ENCODE measurements at places on chromosomes 6 and 20.

- peak; percentile 80 for DNase-seq
Measured at GRCh38 chr20:973785-974194, 28.3 kb downstream of the RSPO4 start.

DNA sequence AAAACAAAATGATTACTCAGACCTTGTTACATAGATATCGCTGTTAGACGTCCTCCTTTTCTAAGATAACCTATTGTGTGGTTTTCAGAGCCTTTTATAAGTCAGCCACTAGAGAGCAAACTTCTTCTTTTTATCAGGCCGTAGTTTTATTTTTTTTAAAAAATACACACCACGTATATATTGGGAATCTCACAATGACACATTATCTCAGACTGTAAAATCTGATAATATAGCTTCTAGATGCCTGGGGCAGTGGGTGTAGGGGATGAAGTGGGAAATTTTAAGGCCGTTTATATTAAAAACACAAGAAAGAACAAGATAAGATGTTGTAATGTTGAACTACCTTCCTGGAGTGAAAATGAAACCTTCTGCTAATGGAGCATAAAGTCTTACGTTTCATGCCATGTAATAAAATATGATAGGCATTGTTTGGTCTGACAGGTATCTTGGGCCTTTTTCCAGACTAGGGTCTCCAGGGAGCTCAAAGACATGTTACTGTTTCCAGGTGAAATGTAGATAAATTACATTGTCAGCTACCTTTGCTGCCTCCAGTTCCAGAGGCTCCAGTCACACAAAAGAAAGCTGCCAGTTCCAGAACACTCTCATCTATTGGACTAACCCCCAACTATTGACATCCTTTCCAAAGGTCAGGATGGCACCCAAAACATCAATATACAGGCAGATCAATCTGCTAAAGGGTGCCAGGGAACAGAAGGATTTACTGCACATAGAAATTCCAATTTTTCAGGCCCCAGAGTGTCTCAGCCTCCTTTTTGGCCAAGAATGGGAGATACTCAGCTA is 130.2 kb upstream of the AKIRIN2 start:
- peak; percentile 3 for DNase-seq

DNA sequence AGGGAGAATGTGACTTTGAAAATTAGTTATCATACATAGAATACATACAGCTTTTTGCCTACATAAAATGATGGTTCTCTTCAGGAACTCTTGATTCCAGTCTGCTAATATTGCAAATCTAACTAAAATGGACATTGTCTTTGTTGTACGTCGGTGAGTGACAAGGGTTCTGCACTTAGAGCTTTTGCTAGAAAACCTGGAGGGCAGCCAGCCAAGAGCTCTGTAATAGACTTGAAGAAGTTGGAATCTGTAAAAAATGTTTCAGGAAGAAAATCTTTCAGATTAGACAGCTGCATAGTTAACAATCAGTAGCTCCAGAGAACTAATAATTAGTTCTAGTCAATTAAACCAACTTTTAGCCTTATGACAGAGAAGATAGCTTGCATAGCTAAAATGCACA is 138.3 kb downstream of the FLRT3 start:
- no peak for DNase-seq

DNA sequence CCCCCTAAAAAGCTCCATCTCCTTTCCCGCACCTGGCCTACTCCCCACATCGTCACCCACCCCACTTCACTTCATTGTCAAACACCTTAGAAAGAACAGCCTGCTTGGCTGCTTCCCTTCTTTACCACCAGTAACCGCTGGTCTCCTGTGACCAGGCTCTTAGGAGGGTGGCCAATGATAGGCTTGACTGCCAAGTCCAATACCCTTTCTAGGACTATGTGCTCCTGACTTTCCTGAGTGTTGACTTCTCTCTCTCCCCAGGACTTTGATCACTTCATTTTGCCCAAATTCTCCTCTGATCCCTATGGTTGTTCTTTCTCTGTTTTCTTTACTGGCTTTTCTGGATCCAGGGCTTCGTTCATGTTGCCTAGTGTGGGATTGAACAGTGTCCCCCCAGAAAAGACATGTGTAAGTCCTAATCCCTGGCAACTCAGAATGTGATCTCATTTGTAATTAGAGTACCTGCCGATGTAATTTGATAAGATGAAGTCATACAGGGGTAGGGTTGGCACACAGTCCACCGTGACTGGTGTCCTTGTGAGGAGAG is 254.0 kb downstream of the GMDS start:
- no peak for DNase-seq

- no peak for DNase-seq
Measured at GRCh38 chr6:75333676-75334200, 49.1 kb upstream of the TMEM30A start.

- DNase-seq: no peak
Measured at GRCh38 chr20:23513164-23513563, 22.2 kb downstream of the CST8 start.

- no peak for DNase-seq
Measured at GRCh38 chr20:49424536-49424935, 57.9 kb downstream of the KCNB1 start.

- DNase-seq: no peak
Measured at GRCh38 chr6:2848851-2849250, 7.2 kb upstream of the SERPINB1 start.

DNA sequence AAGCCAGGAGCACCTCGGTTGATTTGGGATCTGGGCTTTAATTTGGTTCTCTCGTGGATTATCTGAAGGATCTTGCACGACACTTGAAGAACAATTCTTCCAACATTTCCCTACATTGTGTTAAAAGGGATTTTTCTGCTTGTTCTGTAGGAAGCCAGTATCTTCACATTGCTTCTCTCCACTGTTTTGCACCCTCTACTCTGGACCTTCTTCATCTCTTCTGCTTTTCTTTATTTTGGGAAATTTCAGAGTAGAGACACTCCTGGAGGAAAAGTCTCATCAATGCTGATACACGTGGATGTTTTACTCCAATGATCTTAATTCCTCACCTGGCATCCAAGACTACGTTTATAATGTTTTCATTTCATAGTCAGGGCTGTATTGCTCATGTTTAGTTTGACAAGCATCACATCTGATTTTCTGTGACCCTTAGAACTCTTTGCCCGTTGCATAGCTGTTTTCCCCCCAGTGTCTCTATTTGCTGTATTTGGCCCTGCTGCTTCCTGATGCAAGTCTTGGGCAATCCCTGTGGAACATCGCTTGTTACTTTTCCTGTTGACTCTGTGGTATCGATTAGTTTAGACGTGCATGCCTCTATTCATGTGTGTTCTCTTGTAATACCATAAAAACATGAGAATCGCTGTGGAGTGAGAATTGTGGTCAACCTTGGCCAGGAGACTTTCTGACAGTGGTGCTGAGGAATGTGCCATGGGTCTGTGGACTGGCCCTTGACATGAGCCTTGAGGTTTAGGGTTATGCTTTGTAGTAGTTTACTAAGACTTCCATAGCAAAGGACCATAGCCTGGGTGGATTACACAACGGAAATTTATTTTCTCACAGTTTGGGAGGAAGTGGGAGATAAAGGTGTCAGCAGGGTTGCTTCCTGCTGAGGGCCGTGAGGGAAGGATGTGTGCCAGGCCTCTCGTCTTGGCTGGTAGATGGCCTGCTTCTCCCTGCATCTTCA is 12.5 kb downstream of the PLCB1 start:
- DNase-seq: peak; percentile 68

DNA sequence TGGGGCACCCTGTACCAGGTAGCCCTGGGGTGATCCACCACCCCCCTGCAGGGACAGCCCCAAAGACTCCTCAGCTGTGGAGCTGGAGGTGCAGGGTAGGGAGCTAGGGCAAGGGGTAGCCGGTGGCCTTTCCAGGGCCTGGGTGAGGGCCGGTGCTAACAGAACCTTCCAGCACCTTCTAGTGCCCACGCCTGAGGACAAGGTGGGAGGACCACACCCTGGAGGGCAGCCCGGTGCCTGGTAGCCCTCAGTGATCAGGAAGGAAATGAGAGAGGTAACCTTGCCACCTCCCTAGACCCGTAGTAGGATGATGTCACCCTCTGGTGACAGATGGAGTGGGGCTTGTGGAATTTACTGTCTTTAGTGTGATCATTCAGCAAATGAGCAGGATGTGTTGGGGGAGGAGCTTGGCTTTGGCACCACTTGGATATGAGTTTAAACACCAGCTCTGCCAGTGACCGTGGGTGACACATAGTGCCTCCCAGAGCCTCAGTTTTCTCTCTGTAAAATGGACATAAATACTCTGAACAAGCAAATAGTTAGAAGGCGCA is 187.7 kb downstream of the NFATC2 start:
- peak; percentile 73 for DNase-seq

DNA sequence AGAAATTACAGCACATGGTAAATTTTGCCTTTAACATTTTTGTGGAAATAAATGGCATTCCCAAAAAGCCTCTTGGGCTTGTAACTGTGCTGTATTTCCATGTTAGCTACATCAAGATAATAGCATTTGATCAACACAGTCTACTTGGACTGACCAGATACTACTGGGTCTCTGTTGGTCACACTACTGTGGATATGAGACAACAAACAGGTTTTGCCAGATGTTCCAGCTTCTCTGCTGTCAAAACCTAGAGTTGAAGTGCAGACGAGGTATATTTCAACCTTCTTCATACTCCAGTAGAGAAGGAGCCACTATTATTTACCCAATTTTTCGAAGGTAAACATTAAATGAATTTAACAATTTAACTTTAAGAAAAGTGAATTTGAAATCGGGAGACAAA is 284.7 kb upstream of the CITED2 start:
- no peak for DNase-seq

DNA sequence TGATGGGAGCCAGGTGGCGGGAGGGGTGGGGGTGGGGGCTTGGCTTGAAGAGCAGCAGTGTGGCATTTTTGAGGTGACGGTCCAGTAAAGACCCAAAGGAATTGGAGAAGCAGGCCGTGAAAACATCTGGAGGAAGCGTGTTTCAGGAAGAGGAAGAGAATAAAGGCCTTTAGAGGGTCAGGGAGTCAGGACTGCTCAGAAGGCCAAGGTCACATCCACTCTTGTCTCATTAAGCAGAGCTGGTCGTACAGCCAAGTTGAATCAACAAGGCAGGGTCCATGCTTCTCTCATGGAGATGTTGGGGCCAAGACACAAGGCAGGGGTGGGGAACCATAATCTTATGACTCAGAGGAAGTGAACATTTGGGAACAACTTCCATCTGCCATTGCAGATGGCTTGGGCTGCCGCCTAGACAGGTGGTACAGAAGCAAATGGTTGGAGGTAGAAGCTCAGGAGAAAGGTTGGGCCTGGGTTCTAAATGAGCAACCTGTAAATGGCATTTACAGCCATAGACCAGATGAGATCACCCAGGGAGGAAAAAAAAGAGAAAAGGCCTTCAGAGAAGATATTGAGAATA is 179.6 kb downstream of the TTLL2 start:
- DNase-seq: no peak

DNA sequence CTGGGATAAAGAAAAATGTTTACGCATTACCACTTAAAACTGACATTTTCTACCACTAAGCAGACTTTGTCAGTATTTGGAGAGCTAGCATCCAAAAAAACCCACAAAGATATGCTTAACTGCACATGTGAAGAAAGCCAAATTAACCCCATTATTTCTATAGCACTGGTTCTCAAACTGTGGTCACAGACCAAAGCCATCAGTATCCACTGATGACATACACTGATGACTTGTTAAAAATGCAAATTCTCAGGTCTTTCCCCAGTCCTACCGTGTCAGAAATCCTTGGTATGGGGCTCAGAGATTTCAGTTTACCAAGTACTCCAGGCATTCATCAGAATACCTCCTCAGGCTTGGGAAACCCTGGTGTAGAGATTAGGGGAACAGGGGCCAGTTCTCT is 230.2 kb downstream of the PTPRK start:
- no peak for DNase-seq

- DNase-seq: no peak
Measured at GRCh38 chr6:449486-450419, 58.2 kb downstream of the IRF4 start.

GRCh38 chr6:154230910-154231595 is 125.5 kb downstream of the IPCEF1 start:
- DNase-seq: no peak

DNA sequence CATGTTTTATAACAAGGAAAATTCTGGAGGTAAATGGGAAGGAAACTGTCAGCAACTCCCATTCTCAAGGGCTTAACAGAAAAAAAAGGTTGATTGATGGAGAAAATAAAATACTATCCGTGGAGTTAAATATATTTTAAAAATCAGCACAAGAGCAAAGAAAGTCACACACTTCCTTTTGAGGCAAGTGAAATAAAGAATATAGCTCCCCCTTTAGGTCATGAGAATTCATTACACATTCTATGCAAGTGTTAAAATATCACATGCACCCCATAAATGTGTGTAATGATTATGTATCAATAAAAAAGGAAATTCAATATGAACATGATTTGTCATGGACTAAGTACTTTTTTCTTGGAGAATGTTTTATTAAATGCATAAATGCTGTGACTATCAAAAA is 349.2 kb downstream of the TPBG start:
- no peak for DNase-seq

DNA sequence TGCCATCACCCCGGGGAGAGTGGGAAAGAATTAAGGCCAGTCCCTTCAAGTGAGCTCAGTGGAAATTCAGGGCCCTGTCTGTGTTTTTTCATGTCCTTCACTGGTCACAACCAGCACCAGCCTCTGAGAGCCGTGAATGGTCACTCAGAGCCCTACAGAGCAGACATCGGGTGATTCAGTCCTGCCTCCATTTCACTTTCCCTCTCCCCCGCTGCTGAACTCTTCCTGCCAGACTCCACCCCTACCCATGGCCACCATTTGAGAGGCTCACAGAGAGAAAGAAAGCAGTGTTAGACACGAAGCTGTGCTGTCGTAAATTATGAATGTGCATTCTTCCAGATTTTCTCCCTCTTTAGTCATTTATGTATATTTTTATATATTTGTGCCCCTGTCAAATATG is 5.4 kb downstream of the R3HDML start:
- DNase-seq: no peak

DNA sequence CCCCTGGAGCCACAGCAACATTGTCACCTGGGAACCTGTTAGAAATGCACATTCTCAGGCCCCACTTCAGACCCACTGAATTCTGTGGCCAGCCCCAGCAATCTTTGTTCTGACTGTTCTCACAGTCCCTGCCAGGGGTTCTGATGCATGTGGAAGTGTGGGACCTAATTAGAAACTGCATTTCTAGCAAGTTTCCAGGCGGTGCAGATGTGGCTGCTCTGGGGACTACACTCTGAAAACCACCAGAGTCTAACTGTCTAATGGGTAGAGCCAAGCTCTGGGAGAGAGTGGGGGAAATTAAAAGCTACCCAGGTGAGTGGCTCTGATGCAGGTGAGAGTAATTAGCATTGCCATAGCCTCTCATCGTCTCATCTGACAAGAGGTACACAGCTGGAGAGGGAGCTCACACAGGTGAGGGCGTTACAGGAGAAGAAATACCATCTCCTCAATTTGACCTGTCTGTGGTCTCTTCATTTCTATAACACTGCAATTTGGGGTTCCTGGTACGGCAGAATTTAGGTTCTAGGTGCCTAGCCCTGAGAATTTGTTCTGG is 66.0 kb downstream of the SNX5 start:
- no peak for DNase-seq

- DNase-seq: no peak
Measured at GRCh38 chr6:140988780-140989179, 1143.9 kb upstream of the GJE1 start.

- DNase-seq: no peak
Measured at GRCh38 chr6:43739642-43740091, 30.3 kb upstream of the VEGFA start.
